ENCODE measurements at places on chromosomes 4 and X.
A peak's percentile ranks its signal among the peaks of the same experiment; 100 is the strongest.

DNA sequence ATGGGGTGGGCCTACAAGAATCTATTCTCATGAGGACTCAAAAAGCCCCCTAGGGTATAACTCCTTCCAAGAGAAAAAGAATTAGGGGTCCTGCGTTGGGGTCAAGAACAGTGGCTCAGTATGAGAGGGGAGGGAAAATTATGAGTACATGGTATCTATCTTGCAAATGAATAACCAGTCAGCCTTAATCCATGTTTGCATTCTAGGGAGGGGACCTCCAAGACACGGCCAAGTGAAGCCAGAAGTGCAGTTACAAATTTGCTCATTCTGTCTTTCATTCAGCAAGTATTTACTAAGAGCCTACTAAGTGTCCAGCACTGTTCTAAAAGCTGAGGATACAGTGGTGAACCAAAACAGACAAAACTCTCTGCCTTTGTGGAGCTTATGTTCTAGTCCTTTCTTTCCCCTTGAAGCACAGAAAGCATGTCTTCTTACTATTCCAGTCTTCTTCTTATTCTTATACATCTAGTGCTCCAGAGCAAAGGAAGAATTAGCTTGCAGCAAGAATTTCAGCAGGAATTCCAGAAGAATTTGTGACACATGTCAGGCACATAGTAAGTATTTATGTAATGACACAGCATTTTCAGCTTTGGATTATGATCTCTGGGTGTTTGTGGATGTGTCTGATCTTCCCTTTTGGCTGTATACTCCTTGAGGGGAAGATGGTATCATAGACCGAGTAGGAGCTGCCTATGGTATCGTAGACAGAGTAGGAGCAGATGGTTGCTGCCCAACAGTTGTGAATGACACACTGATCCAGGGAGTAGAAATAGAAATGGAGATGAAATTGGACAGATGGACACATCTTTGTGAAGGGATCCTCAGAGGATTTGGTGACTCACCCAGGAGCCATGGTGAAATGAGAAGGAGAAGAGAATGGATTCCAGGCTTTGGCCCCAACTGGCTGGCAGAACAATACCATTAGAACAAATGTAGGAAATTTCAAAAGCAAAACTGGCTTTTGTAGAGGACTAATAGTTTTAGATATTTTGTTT lies 75.9 kb downstream of the COQ2 start:
- peak; percentile 48 for DNase-seq

DNA sequence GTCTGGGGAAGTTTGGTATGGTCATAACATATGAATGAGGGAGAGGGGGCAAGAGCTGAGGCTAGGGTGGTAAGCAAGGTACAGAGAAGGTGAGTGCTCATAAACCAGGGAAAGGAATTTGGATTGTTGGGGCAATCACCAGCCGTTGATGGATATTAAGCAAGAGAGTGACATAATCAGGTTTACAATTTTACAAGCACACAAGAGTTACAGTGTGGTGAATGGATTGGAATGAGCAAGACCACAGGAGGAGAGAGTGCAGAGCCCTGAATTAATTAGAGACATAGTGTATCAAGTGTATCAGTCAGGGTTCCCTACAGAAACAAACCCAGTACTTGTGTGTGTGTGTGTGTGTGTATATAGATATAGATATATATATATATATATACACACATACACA lies 18.7 kb upstream of the FMR1NB start:
- peak; percentile 5 for DNase-seq

- no peak for DNase-seq
These were observed 40.6 kb downstream of the DOCK11 start for GRCh38 chrX:118536204-118536603.

GRCh38 chr4:117284736-117285135 lies 199.4 kb upstream of the TRAM1L1 start:
- DNase-seq = no peak

- peak; percentile 51 for DNase-seq
These were observed 882 bp downstream of the MRFAP1 start for GRCh38 chr4:6641164-6641970.

Measured in fibroblast of mammary gland (primary cell).